Lower leg skin (tissue), 4 donors: ENCODE measurements at places on chromosomes 2 and 18. TPM values are rescaled to one million over a fixed set of nuclear protein-coding genes. Genes with fewer than 3 reads are reported as not detected.

RGPD4 gene
- not detected for total RNA-seq

PDE1A gene
- total RNA-seq = 4.3 TPM

DNA sequence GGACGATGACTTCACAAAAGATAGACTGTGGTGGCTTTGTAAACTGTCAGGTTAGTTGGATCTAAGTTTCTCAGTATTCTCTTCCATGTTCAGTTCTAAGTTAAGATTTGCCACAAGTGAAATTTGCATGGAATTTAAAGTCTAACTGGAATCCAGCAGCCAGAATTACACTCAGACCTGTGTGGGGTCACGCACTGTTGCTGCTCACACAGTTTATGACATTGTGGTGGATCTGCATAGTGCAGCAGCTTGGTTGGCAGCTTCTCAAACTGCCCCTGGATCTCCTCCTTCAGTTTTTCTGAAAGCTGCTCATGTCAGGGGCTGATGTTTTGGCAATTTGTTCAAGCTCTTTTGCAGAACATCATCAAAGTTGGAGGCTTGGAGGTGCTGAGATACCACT lies 228.1 kb upstream of the KCNJ3 start:
- no peak for DNase-seq

DNA sequence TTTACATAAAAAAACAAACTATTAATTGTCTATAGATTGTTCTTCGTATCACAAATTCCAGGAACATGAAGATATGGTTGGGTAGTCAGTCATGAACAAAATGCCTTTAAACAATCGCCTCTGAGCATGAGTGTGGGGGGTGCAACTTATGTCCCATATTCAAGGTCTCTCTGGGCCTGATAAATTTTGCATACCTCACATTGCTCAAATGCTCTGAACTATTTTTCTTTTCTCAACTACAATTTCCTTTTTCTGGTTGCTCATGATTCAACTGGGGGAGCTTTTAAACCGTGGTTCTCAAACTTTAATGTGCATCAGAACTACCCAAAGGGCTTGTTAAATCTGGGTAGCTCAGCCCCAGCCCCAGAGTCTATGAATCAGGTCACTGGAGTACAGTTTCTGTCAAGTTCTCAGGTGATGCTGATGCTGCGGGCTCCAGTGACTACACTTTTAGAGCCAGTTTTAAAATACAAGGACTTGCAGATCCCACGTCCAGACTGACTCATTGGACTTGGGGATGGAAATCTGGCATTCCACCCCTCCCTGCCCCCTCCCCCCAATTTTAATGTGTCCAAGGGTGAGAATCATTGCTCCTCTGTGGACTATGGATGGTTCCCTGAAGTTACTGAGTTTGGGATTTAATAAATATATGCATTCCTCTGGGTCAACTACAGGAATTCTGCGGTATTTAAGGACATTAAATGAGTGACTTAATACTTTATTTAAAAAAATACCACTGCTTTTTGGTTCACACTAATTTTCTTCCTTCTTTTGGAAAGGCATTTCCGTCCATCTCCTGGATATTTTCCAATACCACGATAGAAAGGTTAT lies 1.5 kb upstream of the GPD2 start:
- DNase-seq = no peak

- no peak for DNase-seq
Measured at GRCh38 chr2:31429759-31430438, 15.4 kb upstream of the XDH start.
